Cerebellum (tissue), 4 donors: ENCODE measurements at places on chromosomes 12 and 14.

DNA sequence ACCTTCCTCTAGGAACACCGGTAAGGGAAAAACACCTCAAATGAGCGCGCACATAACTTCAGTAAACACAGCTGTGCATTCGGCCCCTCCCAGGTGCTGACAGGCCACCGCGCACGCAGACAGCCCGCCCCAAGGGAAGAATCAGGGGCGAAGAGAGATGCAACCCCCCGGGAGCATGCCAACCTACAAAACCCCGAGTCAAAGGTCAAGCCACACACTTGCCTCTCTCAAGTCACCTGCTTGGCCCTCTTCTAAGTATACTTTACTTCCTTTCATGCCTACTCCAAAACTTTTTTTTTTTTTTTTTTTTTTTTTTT, 2.3 kb upstream of the CYP46A1 start:
- DNase-seq, result no peak

- DNase-seq, result no peak
These were observed 67.0 kb downstream of the PRKCH start for GRCh38 chr14:61388173-61388975.

DNA sequence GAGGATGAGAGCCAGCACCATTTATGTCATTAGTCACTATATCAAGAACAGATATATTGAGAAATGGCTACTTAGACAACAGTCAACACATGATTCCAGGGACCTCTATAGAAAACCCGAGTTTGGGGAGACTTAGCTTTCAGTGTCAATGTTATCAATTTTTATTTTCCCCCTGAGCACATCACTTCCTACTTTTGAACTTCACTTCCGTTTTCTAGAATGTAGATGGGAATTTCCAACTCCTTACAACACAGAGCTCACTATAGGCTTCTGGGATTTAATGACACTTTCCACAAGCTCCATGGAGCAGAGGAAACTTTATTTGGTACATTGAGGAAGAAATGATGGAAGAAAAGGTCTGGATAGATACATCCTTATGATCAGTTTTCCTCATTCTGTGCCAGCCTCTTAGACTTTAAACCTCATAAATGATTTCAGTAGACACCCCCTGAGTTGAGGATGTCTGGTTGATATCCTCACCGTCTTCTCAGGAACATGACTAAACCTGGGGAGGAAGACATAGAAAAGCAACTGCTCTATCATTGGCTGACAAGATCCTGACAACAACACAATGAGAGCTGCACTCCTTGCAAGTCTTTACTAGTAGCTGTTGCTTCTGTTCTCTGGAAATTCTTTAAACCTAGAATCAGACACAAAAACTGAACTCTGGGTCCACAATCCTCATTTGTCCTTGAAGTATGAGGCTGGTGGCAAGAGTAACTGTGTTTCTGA, 449.4 kb upstream of the OR4E1 start:
- DNase-seq, result no peak

- DNase-seq, result no peak
These were observed 319.5 kb downstream of the TMEM117 start for GRCh38 chr12:44155358-44155757.

- no peak for DNase-seq
These were observed 2.8 kb downstream of the RAPGEF3 start for GRCh38 chr12:47755655-47756562.
